ENCODE measurements at places on chromosomes 6 and 20.

DNA sequence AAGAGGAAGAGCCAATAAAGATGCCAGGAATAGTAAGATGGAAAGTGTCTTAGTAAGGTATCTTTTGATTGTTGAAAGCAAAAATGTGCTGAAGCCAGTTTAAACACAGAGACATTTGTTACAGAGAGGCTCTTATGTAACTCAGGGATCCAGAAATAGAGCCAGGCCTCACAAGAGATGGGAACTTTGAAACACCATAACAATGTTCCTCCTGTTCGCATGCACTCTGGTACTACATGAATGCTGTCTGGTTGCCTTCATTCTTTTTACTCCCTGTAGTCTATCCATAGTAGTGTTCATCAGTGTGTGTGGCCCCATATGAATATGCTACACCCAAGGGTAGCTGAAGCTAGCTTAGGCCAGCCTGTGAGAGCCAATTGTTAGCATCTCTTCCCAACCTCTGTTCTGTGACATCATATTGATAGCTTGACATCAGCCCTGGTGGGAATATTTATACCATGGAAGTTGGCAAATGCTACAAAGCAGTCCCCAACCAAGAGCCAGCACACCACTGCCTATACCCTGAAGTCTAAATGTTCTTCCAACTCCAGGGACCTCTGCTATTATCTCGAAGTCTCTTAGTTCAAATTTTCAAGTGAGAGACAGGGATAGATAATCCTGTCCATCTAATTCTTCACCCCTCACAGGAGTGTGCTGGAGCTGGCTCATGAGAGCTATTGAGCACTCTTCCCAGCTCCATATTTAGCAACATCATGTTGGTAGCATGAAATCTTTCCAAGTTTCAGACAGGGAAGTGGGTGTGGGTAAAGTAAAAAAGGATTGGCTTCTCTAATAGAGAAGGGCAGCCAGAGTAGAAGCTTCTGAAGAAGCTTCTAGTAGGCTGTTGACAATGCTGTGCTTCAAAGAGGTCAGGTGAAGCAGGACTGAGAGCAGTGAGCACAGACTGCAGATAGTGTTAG is 7.0 kb downstream of the NDUFAF5 start:
- DNase-seq, result no peak

- no peak for DNase-seq
These were observed 167.3 kb upstream of the GMDS start for GRCh38 chr6:2412731-2413130.

GRCh38 chr6:160337991-160338390 is 10.2 kb upstream of the SLC22A3 start:
- DNase-seq, result no peak

GRCh38 chr6:119526561-119527230 is 177.1 kb upstream of the MAN1A1 start:
- no peak for DNase-seq

- no peak for DNase-seq
These were observed 10.9 kb downstream of the EYA2 start for GRCh38 chr20:46905364-46906125.

- DNase-seq, result no peak
These were observed 40.1 kb downstream of the SLX4IP start for GRCh38 chr20:10475225-10475624.

GRCh38 chr20:37915800-37916570 is 13.1 kb downstream of the VSTM2L start:
- no peak for DNase-seq

- no peak for DNase-seq
These were observed 41.5 kb upstream of the ECI2 start for GRCh38 chr6:4176907-4177306.

GRCh38 chr20:698276-698675 is 22.7 kb upstream of the SCRT2 start:
- no peak for DNase-seq

DNA sequence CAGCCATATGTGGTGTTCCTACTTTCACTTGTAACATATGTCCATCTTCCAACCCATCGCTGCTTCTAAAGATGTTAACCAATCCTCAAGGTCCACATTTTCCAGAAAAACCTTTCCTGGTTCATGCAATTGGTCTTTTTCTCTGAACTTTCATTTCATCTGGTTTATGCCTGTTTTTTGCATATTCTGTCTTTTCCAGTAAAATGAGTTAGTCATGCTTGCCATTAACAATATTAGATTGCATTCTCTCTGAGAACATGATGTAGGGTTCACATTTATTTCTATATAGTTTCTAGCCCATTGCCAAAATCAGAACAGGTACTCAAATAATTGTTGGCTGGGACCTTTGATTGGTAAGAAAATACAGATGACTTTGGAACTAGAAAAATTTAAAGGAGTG is 36.7 kb downstream of the HIVEP2 start:
- no peak for DNase-seq

DNA sequence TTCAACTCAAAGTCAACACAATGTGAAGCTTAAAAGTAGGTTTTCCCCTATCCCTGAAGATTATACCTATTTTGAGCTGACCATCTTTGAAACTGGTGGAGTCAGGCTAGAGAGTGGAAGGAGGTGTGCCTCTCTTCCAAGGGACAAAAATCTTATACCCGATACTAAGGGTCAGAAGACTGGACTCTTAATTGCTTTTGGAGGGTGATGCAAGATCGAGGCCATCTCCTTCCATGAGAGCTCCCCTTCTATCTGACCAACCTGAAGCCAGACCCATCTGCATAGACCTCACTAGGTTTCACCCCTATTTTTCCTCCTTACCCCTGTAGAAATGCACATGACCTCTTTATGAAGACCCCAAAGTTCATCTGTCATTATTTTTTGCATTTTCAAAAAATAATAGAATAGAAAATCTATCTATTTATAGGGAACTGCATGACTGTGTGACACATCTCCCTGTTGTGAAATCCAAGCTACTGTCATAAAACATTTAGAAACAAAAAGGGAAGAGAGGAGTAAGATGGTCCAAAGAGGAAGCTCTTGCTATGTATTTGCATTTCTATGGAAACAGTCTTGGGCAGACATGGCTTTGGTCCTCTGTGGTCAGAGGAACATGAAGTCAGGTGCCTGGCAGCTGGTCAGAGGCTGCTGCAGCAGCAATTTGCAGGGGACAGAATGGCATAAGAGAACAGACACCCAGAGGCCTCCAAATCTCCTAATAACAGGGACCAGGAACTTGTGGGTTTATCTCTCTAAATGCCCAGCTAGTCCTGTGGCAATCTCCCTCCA is 349.2 kb downstream of the MAFB start:
- DNase-seq, result no peak

- no peak for DNase-seq
These were observed 954.7 kb upstream of the ADGRB3 start for GRCh38 chr6:67680297-67680932.

DNA sequence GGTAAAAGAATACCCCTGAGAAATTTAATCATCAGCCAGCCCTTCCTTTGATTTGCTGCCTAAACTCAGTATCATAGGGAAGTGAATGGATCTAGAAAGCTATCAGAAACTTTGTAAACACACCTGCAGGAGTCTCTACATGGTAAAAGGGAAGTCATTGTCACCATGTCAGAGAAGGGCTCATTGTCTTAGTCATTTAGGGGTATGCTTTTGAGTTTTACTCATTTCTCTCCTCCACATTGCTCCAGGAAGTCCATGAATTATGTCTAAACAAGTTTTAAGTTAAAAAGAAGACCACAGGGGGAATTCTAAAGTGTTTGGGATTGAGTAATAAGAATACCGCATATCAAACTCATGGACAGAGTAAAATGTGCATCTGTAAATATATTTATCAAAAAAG is 2.5 kb downstream of the SLC17A1 start:
- no peak for DNase-seq

GRCh38 chr6:111260570-111261298 is 173.4 kb downstream of the SLC16A10 start:
- no peak for DNase-seq

DNA sequence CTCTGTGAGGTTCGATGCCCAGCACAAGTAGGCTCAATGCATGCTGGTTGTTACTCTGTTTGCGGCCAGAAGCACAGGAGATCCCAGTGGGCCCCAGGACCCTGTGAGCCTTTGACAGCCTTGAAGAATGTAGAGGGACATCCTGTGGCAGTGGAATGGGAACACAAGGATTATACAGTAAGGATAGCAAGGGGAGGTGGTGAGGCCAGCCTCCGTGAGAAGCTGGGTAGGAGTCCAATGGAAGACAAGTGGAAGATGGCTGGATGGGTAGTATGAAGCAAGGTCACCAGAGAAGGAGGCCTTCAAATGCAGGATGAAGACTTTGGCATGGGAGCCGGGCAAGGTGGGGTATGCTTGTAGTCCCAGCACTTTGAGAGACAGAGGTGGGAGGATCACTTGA is 622.9 kb upstream of the CDH4 start:
- DNase-seq, result no peak

DNA sequence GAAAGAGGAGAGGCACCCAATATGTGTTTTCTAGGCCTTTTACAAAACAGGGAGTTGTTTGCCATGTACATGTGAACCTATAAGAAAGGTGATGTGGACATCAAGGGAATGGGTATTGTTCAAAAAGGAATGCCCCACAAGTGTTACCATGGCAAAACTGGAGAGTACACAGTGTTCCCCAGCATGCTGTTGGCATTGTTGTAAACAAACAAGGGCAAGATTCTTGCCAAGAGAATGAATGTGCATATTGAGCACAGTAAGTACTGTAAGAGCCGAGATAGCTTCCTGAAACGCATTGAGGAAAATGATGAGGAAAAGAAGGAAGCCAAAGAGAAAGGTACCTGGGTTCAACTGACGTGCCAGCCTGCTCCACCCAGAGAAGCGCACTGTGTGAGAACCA is 13.1 kb downstream of the QRSL1 start:
- DNase-seq, result no peak

- DNase-seq, result no peak
These were observed 146.4 kb downstream of the AKAP7 start for GRCh38 chr6:131281471-131282270.

DNA sequence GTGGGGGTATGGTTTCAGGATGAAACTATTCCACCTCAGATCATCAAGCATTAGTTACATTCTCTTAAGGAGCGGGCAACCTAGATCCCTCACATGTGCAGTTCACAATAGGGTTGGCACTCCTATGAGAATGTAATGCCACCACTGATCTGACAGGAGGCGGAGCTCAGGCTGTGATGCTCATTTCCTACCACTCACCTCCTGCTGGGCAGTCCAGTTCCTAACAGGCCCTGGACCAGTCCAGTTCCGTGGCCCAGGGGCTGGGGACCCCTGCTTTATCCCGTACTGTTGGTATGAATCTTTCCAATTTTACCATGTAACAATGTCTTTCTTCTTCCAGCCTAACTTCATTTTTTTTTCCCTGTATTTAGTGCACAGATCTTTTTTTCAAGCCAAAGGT is 94.9 kb downstream of the OGFRL1 start:
- no peak for DNase-seq

GRCh38 chr20:14687313-14687712 is 349.9 kb upstream of the FLRT3 start:
- no peak for DNase-seq

- no peak for DNase-seq
These were observed 21.4 kb upstream of the AKIRIN2 start for GRCh38 chr6:87723170-87724078.

DNA sequence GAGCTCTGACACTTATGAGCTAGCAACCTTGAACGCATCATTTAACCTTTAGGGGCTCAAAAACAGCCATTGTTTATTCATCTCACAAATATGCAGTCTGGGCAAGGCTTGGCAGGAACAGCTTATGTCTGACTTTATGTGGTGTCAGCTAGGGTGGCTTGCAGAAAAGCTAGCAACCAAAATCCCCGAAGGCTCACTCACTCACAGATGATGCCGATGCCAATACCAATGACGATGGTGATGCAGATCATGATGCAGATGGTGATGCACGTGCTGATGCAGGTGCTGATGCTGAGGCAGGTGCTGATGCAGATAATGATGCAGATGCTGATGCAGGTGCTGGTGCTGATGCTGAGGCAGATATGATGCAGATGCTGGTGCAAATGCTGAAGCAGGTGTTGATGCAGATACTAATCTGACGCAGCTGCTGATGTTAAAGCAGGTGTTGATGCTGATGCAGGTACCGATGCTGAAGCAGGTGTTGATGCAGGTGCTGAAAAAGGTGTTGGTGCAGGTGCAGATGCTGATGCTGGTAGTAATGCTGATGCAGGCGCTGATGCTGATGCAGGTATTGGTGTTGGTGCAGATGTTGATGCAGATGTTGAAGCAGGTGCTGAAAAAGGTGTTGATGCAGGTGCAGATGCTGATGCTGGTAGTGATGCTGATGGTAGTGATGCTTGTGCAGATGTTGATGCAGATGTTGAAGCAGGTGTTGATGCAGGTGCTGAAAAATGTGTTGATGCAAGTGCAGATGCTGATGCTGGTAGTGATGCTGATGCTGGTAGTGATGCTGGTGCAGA is 195.6 kb downstream of the NFATC2 start:
- DNase-seq, result no peak

- DNase-seq, result no peak
These were observed 4.7 kb upstream of the TRDN start for GRCh38 chr6:123641497-123641896.

DNA sequence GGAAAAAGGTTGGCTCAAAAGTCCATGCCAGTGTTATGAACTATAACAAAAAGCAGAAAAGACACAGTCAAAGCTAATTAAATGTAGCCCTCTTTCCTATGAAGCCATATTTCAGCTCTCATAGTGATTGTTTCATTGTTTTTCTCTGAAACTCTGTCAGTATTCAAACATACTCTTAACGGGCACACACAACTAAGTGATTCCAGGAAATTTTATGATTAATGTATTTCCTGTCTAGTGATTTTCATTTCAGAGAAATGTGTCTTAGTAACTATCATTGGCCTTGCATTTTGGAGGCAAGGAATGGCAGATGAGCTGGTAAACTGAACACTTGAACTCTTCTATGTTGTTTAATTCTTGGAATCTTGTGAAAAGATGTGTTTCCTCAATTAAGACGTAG is 68.0 kb downstream of the CLVS2 start:
- DNase-seq, result no peak

DNA sequence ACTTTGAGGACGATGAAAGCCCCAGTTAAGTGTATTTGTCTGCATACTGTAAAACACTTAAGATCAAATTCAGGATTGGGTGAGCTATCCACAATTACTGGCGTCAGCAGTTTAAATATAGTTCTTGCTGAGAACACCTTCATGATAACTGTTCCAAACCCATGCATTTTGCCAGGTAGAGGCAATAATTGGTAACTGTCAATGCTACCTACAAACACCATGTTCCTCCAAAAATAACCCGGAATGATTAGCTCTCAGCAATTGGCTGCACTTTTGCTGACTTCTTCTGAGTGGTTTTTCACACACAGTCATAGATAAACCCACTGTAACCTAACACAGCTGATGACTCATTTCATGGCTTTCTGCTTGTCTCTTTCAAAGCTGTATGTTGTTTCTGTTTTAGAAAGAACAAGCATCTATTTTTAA is 1358.6 kb upstream of the GJE1 start:
- DNase-seq, result no peak

- DNase-seq, result no peak
These were observed 191.8 kb upstream of the LRFN2 start for GRCh38 chr6:40778918-40779317.

GRCh38 chr20:58847463-58847862 is 3.2 kb downstream of the GNAS-AS1 start:
- DNase-seq, result no peak

DNA sequence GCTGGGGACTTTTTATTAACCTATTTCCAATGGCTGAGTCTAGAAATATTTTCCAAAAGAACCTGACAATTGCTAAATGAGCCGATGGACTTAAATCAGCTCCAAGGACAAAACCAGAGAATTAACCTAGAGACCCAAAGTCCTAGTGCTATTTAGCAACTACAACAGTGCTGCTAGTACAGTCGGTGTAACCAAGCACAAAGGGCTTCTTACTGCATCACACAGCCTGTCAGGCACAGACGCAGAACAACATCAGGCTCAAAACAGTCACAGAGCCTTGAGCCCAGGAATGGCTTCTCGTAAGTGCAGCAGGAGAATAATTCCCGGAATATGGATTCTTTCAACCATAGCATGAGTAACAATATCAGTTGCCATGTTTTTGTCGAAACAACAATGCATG is 70.0 kb downstream of the GFOD1 start:
- DNase-seq, result no peak
